Mucosa of descending colon (tissue), 3 donors: ENCODE measurements at places on chromosomes 5 and 9. TPM values are rescaled to one million over a fixed set of nuclear protein-coding genes. Genes with fewer than 3 reads are reported as not detected.

DNA sequence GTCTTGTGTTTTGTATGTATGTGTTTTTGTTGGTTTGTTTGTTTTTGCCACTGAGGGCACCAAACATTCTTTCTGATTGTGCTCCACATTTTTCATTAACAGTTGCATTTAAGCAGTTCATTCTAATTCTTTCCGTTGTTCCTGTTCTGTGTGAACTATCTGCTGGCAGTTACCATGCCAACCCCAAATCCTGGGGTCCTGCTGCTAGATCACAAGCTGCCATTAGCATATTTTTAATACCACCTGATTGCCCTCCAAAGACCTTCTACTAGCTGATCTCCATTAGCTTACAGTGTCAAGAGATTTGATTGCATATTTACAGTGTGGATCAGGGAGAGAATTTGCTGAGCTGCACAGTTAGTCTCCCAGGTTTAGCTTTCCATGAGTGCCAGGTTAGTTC, 40.6 kb upstream of the STARD4 start:
- no peak for DNase-seq

The TEX48 gene
- total RNA-seq = not detected

The CDKN2B gene
- total RNA-seq = 119 TPM

DNA sequence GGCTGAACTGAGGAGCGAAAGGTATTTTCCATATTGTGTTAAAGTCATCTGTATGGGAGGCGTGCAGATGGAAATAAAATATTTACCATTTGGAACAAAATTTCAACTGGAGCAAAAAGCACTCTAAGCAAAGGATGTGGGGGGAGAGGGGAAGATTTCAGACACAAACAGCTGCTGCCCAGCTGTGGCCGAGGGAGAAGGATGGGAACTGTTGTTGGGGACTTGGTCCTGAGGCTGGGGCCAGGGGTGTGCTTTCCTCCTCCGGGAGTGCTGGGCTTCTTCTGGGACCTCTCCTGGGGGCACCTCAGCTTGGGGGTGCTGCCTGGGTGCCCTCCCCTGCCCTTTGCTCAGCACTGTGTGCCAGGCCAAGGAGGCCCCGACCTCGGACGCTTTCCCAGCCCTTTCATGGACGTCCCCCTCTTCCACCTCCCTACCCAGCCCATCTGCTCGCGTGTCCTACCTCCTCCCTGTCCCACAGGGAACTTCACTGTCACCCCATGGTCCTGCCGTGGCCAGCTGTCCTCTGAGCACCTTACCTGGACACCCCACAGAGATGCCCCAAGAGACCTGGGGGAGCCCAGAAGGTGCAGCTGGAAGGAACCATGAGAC, 101.9 kb upstream of the COL5A1 start:
- peak; percentile 31 for DNase-seq

GRCh38 chr9:111393971-111394370, 63.9 kb upstream of the OR2K2 start:
- no peak for DNase-seq

The ALDH1A1 gene
- 173 TPM for total RNA-seq

GRCh38 chr5:2003690-2004365, 121.1 kb upstream of the IRX4 start:
- DNase-seq = no peak

DNA sequence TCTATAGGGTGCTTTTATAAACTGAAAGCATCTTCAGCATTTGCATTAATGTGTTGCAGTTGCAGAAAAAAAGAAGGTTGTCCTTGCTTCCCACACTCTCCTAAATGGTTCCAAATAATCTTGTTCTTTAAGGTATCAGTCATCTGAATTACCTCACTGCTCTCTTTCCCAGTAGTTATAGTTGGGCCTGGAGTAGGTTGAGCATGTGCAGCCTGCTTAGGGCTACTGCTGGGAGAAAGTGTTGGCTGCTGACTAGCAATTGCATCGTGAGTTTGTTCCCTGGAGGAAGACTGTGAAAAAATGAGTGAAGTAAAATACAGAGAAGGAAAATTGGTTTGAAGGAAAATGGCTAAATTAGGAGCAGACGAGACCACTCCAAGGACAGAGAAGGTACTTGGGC, 74.5 kb downstream of the PRR16 start:
- DNase-seq = no peak

- DNase-seq = no peak
These were observed 1.4 kb downstream of the PDE4D start for GRCh38 chr5:59891962-59892643.

The RNF183 gene
- 1.1 TPM for total RNA-seq

DNA sequence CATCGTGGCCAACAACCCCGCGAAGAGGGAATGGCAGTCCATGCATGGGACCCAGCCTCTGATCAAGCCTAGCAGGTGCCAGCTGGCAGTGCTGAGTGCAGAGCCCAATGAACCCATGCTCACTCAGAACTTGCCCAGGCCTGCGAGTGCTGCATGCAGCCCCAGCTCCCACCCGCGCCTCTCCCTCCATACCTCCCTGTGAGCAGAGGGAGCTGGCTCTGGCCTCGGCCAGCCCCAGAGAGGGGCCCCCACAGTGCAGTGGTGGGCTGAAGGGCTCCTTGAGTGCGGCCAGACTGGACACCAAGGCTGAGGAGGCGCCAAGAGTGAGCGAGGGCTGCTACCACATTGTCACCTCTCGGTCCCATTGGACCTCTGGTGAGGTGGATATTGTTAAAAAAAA, 32.6 kb upstream of the NPR3 start:
- DNase-seq = no peak

DNA sequence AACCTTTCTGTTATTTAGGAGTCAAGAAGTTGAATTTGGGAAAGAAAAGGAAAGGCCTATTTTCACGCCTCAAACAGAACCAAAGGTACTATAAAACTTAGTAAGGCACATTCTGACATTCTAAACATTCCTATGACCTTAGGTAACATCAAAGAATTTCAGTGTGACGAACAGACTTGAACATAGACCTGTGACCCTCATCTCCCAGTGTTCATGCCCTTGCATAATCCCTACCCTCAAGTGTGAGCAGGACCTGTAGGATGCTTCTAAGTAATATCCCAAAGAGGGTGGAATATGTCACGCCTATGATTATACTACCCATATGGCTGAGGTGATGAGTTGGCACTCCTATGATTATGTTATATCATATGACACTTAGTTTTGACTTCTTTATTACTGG, 540.9 kb downstream of the KIF4B start:
- no peak for DNase-seq

The HAUS6 gene
- 4.8 TPM for total RNA-seq

DNA sequence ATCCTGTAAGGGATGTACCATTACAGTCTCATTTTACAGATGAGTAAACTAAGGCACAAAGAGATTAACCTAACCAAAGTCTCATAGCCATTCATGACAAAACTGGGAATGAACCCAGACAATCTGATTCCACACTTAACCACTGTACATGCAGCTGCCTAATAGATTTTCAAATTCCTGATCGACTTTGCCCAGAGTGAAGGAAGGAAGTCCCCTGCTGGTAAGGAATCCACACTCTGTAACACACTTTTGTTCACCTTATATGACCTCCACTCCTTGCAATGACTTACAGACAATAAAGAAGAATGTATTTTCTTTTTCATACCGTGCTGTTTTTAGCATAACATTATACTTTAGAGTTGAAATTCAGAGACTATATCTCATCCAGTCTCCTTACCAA, 31.3 kb upstream of the PLPP6 start:
- no peak for DNase-seq

GRCh38 chr5:158855510-158855909, 244.2 kb downstream of the EBF1 start:
- DNase-seq = no peak

DNA sequence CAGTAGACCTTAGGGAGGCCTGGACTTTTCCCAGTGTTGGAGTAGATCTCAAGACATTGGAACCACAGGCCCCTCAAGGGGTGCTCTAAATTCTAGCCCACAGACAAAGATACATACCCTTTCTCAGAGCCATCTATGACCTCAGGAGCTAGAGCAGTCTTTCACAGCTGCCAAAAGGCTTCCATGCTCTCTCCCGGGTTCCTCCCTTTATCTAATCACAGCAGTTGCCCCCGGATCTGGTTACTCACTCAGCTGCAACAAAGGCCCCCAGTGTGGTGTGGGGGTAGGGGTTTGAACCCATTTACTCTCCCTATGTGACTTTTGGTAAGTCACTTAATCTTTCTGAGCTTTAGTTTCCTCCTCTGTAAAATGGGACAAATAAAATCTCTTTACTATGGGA, 27.0 kb downstream of the POU4F3 start:
- DNase-seq = no peak

The AK1 gene
- 66.7 TPM for total RNA-seq
